Stimulated activated effector memory CD8-positive, alpha-beta T cell treated with anti-CD3 and anti-CD28 coated beads, Interleukin-12 subunit alpha, Interleukin-12 subunit beta, amount 100 ng/mL, for 72 hours (primary cell): ENCODE measurements at places on chromosomes 7 and 10.
A peak's percentile ranks its signal among the peaks of the same experiment; 100 is the strongest.

DNA sequence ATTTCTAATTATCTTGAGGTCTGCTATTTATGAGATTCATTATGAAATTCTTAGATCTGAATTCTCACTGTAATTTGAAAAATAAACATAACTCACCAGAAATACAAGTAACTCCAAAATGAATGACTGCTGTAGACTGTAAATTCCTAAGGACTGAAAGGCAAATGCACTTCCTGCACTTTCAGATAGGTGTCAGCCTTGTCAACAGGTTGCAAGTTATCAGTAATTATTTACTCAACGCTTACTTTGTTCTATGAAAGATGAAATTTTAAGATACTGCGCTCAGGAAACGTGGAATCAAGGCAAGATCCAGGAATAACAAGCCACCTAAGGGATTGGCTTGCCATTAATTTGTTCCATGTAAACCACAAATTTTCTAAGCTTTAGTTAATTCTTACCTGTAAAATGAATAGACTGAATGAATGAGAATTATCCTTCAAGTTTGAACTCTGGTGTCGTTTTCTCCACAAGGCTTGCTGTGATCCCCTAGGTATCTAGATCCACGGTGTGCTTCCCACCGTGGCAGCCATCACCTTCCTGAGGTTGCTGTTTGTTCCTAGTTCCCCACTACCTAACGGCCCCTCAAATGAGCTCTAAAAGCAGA lies 12.6 kb downstream of the DHX32 start:
- DNase-seq = no peak

DNA sequence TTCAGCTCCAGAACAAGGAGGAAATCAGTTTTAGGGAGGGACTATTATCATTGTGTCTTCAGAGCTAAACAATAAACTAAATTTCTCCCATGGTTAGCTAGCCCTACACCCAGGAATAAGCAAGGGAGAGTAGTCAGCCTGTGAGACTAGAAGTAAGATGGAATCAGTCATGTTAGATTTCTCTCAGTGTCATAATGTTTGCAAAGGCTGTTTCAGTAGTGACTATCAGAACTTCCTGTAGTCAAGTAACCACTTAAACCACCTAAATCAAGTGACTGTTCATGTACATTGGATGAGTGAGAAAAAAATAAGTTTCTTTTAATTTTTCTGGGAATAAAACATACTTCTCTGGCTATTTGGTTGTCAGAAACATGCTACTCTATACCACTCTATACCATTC lies 121.6 kb downstream of the KCND2 start:
- DNase-seq = no peak

DNA sequence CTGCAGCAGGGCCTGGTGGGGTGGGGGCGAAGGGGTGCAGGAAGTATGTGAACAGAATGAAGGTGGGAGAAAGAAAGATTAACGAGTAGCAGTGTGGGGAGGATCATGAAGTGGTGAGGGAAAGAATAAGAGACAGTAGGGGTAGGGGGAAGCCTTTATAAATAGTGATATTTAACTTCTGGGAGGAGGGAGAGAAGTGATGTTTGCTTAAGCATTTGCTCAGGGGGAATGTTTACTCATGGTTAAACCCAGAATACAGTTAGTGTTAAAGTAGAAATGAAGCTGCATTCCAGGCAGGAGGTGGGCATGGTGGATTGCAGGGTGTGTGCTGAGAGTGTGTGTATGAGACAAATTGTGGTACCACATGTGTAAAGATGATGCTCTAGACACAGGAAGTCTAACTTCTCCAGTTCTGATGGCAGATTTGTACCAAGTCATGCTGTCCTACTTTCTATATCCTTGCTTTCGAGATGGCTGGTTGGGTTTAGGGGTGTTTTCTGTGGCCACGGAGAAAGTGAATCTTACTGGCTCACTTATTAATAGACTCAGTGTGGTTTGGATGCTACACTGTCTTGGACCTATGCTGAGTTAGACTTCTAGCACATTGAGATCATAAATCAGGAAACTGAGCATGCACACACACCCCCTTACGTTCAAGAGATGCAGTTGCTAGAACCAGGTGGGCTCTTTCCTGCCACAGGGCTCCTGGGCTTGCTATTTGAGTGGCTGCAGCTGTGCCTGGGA lies 10.6 kb upstream of the DNMBP start:
- peak; percentile 49 for DNase-seq

GRCh38 chr7:134255814-134256213 lies 60.9 kb downstream of the SLC35B4 start:
- DNase-seq = no peak

DNA sequence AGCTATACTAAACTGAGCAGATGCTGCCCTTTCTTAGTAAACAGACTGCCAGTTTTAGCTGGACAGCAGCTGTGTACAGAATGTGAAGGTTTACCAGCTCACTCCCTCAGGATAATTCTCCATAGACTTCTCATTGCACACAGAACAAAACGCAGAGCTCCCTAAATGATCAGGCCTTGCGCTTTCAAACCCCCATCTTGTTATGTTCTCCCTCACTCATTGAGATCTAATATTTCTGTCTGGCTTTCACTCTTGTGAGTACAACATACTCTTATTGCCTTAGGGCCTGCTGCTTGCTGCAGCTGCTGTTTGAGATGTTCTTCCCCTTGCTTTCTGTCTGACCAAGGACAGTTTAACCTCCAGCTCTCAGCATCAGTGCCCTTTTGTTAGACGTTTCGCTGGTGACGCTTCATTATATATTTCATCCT lies 17.3 kb downstream of the VWDE start:
- DNase-seq = no peak

GRCh38 chr7:149291036-149291780 lies 29.2 kb downstream of the ZNF783 start:
- DNase-seq = no peak

DNA sequence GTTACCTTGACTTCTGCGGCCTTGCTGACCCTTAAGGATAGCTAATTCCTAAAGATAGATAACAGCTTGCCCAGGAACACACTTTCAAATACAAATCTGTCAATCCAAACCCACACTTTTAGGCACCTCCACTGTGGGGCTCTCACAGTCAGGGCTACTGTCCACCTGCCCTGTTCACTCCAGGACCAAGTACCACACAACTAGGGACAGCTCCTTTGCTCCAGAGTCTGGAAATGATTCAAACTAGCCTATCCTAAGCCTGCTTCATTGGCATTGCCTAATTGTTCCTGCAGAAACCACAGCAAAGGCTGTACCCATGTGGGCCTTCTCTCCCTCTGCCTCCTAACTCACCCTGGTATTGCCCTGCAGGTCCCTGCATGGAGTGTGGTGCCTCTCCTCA lies 538.9 kb upstream of the IGFBP3 start:
- DNase-seq = no peak

GRCh38 chr7:122544463-122544862 lies 154.5 kb downstream of the RNF133 start:
- DNase-seq = no peak

DNA sequence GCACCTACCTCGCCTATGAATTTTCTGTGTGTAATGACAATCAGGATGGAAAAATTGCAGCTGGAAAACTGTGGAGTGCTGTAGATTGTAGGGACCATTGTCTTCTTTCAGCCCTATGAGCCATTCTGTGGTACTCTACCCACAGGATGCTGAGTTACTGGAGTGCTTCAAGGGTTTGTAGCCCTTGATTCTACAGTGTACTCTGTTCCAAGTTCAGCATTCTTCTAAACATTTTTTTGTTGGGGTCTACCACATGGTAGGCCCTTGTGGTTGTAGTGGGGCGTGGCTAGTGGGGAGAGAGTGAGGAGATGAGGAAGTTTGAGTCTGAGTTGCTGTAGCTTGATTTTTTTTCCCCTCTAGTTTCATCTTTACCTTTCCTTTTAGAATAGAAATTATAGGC lies 33.5 kb downstream of the REEP3 start:
- no peak for DNase-seq

DNA sequence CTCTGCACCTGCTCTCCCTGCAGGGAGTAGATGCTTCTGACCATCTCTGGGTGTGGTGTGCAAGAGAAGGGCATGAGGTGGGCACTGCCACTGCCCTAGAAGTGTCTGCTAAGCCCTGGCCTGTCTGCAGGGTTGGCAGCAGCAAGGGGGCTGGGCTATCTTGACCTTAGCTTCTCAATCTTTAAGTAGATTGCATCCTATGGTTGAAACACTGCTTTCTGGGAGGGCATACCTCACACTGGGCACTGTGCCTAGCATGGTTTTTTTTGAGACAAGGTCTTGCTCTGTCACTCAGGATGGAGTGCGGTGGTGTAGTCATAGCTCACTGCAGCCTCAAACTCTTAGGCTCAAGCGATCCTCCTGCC lies 54.9 kb downstream of the CLIP2 start:
- no peak for DNase-seq
